ENCODE measurements at places on chromosomes 3 and 15.

DNA sequence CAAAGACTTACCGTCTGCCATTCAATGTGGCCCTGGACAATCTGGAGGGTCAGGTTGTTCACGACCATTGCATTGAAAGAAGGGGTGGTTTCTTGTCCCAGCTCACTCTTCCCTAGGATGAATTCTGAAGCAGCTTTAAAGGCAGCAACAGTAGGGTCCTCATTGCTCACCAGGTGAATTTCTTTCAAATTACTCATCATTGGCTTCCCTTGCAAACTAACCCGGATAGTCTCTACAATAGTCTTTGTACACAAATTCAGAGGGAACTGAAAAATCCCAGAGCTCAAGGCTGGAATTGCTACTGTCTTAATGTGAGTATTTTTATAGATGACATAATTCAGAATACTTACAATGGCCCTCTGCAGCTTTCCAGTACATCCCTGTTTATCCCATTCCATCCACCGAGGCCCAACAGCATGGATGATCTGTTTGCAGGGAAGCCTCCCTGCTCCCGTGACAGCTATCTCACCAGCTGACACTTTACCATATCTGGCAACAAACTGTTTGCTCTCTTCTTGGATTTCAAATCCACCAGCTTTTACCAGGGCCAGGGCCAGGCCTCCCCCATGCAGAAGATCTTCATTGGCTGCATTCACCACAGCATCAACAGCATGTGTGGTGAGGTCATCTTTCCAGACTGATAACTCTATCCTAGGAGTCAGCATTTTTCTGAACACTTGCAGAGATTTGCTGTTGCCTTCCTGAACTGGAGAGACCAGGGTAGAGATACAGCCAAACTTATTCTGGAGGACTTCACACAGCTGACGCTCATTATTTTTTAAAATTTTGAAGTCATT lies 8.6 kb downstream of the PARP9 start:
- DNase-seq: no peak

DNA sequence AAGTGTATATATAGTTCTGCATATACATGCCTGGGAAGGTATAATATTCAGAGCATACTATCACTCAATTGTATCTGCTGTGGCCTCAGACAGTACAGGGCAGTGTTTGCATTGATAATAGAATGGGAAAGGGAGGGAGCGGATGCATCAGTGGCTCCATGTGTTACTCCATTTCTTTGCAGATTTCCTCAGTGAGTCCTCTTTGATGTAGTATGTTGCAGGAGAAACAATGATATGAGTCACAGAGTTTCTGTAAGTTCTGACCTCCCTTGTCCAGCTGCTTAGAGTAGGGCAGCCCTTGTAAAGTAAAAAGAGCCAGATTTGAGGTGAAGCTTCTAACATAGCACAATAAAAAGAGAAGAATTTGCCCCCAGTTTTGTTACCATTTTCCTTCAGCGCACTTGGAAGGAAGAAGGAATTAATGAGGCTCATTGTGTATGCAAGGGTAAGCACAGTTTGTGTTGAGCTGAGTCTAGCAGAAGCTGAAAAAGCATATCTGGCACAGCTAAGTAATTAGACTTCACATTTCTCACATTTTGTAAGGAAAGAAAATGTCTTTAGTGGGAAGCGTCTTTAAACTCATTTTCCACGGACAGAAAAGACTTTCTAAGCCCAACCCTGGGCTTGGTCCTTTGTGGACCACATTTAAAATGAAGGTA lies 555.8 kb upstream of the IL12A start:
- no peak for DNase-seq

DNA sequence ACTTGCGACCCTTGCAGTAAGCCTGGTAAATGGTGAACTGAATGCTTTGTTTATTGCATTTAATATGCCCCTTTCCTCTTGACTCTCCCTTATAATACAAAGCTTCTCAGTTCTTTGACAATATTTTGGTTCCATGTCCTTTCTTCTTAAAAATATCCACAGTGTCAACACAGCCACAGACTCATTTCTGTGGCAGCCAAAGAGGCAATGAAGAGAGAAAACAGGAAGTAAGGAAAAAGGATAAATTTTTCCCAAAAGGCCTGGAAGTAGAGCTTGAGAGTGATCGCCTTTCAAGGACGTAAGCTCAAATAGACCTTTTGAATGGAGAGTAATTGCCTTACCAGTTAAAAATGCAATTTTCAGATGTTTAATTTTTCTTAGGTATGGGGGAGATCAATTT lies 59.4 kb downstream of the PEX5L start:
- DNase-seq: no peak

DNA sequence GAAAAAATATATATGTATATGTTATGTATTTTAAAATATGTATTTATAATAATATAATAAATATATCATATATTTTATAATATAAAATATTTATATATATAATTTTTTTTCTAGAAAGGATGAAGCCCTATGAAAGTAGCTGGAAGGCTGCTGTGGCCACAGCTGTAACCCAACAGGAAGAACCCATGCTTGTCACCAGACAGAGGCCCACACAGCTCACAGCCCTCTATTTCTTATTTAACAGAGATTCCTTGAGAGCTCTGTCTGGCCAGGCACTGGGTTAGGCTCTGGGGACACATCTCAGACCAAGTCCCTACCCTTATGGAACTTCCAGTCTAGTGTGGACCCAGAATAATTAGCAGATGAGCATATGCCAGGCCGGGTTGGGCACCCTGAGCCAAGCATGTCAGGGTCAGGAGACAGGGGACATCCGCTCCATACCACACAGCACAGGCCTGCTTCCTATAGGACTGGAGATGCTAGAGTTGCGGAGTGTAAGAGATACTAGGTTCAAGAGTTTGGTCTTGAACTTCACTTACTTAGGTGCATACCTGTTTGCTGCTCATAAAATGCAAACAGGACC lies 20.5 kb downstream of the MGLL start:
- no peak for DNase-seq

All from nucleus accumbens (tissue), 56 donors.